ENCODE measurements at places on chromosomes 12 and 14. TPM values are rescaled to one million over a fixed set of nuclear protein-coding genes. Genes with fewer than 3 reads are reported as not detected.

The BTG1 gene
- 32.6 TPM for total RNA-seq

GRCh38 chr14:70885343-70886022 lies 21.8 kb upstream of the PCNX1 start:
- no peak for DNase-seq

GRCh38 chr12:92857818-92858217 lies 71.3 kb downstream of the EEA1 start:
- DNase-seq: no peak

GRCh38 chr12:129401572-129401971 lies 502.3 kb downstream of the TMEM132D start:
- no peak for DNase-seq

The CLEC4C gene
- total RNA-seq: not detected

The CMKLR1 gene
- total RNA-seq: not detected
